NB4 (cell line): ENCODE measurements at places on chromosomes 6 and 20.

DNA sequence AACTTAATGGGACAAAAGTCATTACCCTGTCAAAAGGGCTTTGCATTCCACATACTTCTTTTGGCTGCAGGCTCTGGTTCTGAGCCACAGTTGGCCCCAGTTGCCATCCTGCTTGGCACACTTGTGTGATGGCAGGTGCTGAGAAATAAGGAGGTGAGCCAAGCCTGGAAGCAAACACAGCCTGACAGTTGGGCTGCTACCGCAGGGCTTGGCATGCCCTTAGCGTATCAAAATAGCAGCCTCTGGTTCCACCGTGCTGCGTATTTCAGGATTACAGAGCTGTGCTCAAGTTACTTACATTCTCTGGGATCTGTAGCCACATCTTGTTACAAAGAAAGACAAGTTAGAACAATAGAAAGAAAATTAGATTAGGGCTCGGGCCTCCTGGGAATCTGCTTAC lies 11.1 kb downstream of the MTHFD1L start:
- no peak for DNase-seq

GRCh38 chr20:38804682-38805501 lies 605 bp upstream of the PPP1R16B start:
- DNase-seq, result peak; percentile 93

DNA sequence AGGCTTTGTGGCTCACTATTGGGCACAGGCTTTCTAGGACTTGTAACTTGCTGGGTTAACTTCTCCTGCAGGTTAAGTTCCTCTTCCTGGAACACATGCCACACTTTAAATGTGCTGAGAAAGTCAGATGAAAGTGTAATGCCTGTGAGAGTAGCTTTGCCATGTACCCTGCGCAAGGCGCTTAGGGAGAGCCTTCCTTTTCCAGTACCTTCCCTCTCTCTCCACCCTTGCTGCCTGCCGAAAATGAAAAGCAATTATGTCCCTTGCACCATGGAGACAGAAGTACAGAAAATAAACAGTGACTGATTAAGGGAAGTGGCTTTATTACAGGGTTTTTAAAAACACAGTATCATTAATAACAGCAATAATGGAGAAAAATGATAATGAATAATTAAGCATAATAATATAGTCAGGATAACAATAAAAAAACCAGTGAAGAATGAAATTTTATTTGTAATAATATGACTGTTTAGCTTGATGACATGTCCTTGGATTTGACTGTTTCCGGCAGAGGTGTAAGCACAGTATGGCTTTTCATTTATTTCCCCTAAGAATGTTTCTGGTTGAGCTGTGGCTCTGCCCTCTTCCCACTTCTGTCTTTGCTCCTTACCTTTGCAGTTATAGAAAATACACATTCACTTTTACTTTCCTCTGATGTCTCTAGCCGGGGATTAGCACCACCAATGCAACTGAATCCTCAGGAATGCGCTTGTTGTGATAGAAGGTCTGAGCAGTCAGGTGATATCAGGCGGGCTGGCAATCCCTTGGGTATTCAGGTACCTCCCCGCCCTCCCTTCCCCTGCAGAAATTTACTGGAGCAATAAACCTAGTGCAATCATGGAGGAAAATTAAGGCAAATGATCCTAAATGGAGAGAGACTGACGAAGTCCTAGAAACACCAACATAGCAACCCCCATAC lies 472.3 kb upstream of the CITED2 start:
- DNase-seq, result peak; percentile 64

DNA sequence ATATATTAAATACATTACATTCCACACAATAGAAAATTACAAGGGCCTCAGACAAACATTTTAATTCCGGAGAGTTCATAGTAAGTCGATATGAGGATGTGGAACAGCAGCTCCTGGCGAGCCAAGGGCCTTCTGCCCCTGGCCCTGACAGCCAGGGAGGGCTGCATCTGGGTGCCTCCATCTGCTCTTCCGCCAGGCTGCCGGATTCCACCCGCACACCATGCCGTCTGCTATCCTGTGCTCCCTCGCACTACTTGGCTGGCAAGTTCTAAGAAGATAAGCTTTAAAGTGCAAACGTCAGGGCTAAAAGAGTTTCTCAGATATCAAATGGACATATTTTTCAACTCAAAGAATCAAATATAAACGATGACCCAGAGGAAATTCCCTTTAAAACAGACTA lies 656.3 kb upstream of the NOX3 start:
- DNase-seq, result no peak

DNA sequence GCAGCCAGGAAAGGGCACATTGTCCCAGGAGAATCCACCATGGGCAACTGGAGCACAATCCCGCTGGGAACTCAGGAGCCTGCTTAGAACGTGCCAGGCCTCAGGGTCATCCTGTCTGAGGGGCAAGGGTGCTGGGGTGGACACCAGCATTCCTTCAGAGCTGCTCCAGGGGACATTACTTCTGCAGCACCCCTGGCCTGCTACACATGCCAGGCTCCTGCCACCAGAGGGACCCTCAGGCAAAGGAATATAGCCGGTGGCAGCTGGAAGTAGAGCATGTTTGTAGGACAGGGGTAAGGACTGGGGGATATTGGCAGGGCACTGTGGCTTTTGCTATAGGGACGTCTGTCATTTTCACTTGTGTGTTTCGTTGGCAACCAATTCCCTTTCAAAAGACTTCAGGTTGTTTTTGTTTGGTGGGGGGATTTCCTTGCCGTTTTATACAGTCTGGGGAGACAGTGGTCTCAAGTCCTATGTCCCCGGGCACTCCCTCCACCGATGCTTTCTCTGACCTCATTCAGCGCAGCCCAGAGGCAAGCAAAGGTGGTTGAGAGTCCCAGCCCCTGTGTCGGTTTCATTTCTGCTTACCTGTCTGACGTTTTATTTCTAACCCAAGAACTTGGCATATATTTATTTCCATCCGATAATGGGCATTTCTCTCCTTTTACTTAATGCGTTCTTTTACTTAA lies 130.8 kb downstream of the JPH2 start:
- DNase-seq, result peak; percentile 72

GRCh38 chr20:5652626-5653553 lies 97.3 kb upstream of the SHLD1 start:
- no peak for DNase-seq

DNA sequence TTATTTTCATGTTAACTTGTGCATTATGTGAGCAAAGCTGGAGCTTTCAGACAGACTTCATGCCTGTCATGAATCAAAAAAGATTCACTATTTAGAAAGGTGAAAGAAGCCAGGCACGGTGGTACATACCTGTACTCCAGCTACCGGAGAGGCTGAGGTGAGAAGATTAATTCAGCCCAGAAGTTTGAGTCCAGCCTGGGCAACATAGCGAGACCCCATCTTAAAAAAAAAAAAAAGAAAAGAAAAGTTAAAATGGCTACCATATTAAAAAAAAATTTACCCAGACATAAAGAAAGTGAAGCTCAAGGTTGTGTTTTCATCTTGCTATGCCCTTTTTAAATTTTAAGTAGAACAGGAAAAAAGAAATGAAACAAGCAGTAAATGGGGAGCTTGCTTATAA lies 889 bp downstream of the CASS4 start:
- no peak for DNase-seq

DNA sequence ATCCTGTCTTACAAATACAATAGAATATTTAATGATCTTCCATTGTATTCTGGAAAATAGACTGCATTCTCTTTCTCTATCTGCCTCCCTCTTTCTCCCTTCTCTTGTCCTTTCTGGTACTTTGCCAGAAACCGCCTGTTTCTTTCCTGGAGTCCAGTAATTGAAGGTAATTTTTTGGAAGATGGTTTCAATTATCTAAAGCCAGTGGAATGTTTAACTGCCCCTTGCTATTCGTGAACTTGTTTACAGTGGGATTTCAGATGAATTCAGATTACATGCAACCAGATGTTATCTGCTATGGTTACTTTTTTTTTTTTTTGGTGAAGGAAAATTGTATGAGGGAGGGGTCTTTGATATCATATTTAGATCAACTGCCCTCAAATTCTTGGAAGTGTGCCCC lies 655.5 kb upstream of the FLRT3 start:
- no peak for DNase-seq

- no peak for DNase-seq
These were observed at the start of gene BTN1A1 for GRCh38 chr6:26500102-26500501. TSS of gene BTN1A1 (plus strand) at chr6:26500303. CDS start at chr6:26501287, 984 bp downstream.

GRCh38 chr6:112920994-112921393 lies 573.9 kb downstream of the RFPL4B start:
- DNase-seq, result no peak

DNA sequence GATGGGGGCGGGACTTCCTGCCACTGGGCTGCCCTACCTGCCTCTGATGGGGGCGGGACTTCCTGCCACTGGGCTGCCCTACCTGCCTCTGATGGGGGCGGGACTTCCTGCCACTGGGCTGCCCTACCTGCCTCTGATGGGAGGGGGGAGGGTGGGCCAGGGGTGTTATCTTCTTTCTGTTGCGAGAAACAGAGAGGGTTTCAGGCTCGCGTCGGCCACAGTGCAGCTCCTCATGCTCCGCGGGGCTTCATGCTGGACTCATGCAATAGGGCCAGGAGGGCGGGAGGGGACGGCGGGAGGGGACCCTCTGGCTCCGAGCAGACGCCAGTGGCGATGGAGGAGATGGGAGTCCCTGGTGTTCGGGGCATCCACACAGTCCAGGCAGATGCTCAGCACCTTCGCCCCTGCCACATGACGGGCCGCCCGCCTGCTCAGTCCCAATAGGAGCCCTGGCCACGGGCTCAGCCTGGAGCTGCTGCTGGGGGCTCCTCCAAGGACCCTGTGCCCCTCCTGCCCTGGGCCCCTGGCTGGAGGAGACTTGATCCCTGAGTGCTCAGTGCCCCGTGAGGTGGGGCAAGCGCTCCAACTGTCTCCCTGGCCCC lies 48.8 kb upstream of the CHRNA4 start:
- DNase-seq, result no peak

- DNase-seq, result no peak
These were observed 216.7 kb downstream of the ATXN1 start for GRCh38 chr6:16544521-16544920.

DNA sequence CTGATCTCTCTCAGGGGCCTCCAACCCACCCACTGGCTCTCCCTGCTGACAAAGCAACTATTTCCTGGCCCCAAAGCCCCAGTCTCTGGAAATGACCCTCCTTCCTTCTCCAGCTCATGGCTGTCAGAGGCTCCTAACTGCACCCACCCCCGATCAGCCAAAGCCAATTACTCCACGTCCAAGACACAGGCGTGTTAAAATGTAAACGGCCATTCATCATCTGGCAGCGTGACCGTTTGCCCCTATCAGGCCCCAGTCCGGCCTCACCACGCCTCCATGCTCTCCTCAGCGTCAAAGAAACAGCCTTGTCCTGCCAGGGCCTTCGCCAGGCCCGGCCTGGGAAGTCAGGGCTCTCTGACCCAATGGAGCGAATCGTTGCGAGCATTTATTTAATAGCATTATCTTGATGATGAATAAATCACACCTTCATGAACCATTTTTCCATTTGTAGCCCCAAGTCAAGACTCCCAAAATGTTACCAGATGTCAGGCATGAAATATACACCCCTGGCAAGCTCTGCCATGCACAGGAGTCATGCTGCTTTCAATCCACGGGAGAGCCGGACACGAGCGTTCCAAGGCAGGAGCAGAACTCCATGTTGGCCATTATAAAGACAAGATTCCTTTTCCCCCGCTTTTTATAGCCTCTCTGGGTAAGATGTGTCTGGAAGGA lies 17.7 kb downstream of the RIPOR3 start:
- DNase-seq, result no peak

- no peak for DNase-seq
These were observed 199.9 kb downstream of the CD83 start for GRCh38 chr6:14317387-14317970.

GRCh38 chr6:33619166-33619840 lies 1.8 kb upstream of the ITPR3 start:
- no peak for DNase-seq

- DNase-seq, result no peak
These were observed 337.4 kb downstream of the CBLN4 start for GRCh38 chr20:55667955-55668354.

- DNase-seq, result no peak
These were observed 34.2 kb downstream of the CLVS2 start for GRCh38 chr6:123030282-123030681.

GRCh38 chr6:35341557-35341956 lies 801 bp upstream of the PPARD start:
- DNase-seq, result no peak

GRCh38 chr6:27785294-27785693 lies 126.9 kb downstream of the OR2B2 start:
- peak; percentile 43 for DNase-seq

DNA sequence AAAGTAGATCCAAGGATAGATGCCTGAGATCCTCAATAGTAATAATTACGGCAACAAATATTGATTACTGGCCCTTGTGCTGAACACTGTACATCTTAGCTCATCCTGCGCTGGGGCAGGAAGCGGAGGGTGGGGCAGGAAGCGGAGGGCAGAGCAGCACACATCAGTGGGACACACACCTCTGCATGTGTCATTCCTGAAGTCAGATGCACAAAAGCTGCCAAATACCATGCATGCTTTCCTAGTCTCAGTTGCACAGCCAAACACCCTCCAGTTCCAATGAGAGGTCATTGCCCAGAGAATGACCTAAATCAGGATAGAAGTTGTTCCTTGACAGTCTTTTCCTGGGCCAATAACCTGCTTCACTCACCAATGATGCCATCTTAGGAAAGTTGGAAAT lies 74.4 kb upstream of the FOXC1 start:
- DNase-seq, result no peak

DNA sequence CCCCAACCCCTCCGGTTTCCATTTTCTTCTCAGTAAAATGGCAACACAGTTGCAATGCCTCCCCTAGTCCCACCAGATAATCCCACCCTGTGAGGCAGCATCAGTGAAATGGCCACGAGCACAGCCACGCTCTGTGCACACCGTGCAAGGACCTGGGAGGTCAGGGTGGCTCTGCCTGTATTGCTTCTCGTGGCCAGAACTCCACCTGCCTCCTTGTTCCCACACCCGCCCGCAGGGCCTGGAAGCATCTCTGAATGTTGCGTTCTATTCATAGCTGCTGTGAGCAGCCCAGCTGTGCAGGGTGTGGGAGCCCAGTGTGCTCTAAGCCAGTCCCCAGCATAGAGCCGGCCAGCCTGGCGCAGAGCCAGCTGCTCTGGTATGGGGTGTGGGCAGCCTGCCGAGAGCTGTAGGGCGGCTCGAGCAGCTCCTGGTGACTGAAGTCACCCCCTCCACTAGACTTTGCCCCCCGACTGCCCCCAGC lies 161.1 kb downstream of the DLL1 start:
- DNase-seq, result no peak

GRCh38 chr20:17505636-17506517 lies 25.3 kb downstream of the BFSP1 start:
- peak; percentile 69 for DNase-seq

GRCh38 chr6:35296931-35297600 lies 552 bp upstream of the DEF6 start:
- no peak for DNase-seq

DNA sequence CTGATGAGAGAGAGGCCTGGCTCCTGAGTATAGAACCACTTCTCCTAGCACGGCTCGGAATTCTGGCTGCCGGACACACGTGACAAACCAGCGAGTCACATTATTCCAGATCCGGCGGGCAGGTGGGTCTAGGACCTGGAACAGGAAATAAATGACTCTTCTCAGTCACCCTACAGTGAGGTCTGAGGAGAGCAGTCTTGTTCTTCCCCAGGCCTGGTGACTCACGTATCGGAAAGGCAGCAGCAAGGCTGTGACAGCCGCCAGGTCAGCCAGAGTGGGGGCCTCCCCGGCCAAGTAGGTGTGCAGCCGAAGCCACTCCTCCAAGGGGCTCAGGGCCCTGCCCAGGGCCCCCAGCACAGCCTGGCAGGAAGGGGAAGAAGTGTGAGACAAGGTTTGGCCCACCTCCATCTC lies 2.8 kb downstream of the VARS1 start:
- DNase-seq, result no peak
